ENCODE measurements at places on chromosomes 7 and 10. TPM values are rescaled to one million over a fixed set of nuclear protein-coding genes. Genes with fewer than 3 reads are reported as not detected.

The MPP7 gene
- total RNA-seq, result 7.7 TPM

The TFPI2 gene
- total RNA-seq, result 10.4 TPM

The SPAM1 gene
- not detected for total RNA-seq

The HTR7 gene
- total RNA-seq, result 11.2 TPM

The BAMBI gene
- 29.0 TPM for total RNA-seq

DNA sequence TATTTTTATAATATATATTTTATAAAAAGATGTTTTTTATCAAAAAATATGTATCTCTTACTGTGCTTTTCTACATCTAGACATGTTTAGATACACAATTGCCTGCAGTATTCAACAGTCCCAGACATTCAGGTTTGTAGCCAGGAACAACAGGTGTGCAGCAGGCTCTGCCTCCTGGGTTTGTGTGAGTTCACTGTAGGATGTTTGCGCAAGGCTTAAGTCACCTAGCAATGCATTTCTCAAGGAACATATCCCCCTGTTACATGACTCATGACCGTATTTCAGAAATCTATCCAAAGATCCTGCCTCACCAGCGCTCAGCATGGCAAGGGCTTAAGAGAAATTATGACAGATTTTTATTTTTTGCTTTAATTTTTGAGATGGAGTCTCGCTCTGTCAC, 41.5 kb downstream of the PITRM1 start:
- no peak for DNase-seq

DNA sequence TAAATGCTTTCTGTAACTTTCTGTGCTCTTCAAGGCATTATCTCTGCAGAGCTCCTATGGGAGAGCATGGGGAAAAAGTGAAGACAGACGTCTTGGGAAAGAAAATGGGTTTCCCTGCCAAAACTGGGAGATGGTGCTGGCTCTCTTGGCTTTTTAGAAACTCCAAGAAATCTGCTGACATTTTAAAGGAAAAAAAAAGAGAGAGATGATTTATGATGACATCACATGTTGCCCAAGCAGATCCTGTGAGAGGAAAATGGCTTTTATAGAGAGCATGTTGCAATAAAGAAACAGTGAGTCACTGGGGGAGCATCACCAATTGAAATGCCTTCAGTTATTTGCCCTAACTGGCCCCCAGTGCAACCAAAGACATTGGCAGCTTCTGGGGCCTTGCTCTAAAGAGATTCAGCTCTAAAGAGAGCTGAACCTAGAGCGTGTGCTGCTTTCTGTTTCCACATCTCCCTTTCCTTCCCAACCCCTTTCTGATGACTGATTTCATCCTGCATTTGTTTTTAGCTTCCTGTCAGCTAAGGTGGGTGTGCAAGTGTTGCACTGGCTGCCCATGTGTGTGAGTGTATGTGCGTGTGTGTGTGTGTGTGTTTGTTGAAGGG, 37.7 kb downstream of the LRMDA start:
- no peak for DNase-seq

- DNase-seq, result no peak
These were observed 76.2 kb downstream of the KLF6 start for GRCh38 chr10:3708852-3709251.

GRCh38 chr7:73358590-73359275, 30.8 kb downstream of the FKBP6 start:
- no peak for DNase-seq

DNA sequence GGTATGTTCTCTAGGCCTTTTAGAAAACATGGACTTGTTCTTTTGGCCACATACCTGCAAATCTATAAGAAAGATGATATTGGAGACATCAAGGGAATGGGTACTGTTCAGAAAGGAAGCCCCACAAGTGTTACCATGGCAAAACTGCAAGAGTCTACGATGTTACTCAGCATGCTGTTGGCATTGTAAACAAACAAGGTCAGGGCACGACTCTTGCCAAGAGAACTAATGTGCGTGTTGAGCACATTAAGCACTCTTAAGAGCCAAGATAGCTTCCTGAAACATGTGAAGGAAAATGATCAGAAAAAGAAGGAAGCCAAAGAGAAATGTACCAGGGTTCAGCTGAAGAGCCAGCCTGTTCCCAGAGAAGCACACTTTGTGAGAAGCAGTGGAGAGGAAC, 37.1 kb downstream of the SDK1 start:
- DNase-seq, result no peak

DNA sequence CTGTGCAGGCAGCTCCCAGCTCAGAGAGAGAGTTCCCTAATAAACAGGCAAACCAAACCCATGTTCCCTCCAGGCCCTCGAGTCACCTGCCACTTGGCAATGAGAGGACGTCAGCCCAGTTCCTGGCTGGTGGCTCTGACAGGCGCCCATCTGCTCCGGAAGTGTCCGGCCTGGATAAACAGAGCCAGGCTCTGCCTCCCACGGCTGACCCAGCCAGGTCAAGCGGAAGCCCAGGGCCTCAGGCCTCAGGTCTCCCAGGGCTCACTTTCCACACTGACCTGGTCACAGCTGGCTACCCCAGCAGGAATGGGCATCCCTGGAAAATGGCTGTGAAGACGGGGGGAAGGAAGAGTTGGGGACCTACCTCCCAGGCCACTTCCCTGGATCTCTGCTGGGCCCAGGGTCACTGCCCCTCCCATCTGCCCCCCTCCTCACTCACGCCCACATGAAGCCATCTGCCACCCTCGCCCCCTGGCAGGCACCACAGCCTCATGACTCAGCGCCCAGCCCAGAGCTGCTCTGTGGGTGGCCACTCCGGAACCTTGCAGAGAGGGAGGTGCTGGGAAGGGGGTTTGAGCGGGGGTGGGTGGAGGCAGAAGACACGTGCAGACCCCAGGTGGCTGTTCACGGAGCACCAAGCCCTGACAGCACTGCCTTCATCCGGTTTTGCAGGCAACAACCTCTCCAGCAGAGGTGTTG, 37.4 kb upstream of the DUSP5 start:
- no peak for DNase-seq

GRCh38 chr7:106749165-106749564, 88.2 kb upstream of the CCDC71L start:
- DNase-seq, result no peak

DNA sequence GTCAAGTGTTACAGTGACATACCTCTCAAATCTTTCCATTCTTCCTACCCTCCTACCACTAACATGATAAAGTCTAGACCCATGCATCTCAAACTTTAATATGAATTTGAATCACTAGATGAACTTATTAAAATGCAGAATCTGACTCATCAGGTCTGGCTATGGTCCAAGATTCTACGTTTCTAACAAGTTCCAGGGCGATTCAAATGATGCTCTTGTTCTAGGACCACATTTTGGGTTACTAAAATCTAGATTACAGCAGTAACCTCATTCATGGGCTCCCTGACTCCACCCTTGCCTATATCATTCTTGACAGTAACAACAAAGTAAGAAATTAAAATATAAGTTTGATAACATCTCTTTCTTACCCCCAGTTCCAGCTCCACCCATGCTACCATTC, 124.8 kb upstream of the LSM8 start:
- no peak for DNase-seq

- DNase-seq, result no peak
These were observed 33.9 kb upstream of the SPOCK2 start for GRCh38 chr10:72122221-72122620.

- no peak for DNase-seq
These were observed 163.8 kb upstream of the KLF6 start for GRCh38 chr10:3948843-3949242.

GRCh38 chr10:122516734-122517133, 43.8 kb upstream of the DMBT1 start:
- no peak for DNase-seq
